ENCODE measurements at places on chromosomes 5 and 9.

- no peak for DNase-seq
These were observed 7.1 kb upstream of the PTGES start for GRCh38 chr9:129759804-129760502.

DNA sequence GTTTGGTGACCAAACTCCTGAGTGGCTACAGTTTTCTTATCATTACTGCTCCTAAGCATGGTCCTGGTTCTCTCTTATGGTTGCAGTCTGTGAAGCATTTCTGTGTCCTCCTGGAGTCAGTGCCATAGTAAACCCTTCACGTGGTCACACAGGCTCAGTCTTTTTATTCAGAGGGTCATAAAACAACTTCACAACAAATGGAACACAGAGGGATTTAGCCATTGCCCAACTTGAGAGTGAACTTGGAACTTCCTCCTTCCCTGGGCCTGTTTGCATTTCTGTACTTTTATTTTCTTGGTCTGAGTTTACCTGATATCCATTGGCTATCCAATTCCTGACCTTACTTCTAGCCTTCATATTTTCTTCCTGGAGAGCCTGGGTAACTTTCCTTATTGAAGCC lies 144.9 kb downstream of the CCDC192 start:
- no peak for DNase-seq

DNA sequence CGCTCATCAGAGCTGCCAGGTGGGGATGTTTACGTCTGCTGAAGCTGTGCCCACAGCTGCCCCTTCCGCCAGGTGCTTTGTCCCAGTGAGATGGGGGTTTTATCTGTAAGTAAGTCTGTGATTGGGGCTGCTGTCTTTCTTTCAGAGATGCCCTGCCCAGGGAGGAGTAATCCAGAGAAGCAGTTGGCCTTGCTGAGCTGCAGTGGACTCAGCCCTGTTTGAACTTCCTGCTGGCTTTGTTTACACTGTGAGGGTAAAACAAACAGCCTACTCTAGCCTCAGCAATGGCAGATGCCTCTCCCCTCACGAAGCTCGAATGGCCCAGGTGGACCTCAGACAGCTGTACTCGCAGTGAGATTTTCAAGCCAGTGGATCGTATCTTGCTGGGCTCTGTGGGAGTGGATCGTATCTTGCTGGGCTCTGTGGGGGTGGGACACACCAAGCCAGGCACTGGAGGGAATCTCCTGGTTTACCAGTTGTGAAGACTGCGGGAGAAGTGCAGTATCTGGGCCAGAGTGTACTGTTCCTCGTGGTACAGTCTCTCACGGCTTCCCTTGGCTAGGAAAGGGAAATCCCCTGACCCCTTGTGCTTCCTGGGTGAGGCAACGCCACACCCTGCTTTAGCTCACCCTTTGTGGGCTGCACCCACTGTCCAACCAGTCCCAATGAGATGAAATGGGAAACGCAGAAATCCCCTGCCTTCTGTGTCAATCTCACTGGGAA lies 530.1 kb upstream of the DMAC1 start:
- DNase-seq, result no peak

DNA sequence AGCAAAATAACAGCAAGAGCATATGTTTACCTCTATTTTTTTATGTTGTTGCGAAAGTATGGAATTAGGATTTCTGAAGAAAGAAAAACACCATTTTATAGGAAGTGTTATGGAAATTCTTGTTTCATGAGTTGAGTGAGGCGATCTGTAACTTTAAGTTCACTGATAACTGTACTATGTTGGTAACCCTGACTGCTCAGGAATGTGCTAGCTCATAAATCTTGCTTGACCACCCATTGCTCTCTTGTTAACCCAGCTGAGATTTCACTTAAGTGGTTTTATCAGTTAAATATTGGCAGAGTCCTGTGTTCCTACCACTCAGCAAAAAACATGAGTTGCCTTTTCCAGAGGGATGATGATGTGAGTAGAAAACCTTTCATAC lies 91.1 kb upstream of the STARD4 start:
- DNase-seq, result no peak

DNA sequence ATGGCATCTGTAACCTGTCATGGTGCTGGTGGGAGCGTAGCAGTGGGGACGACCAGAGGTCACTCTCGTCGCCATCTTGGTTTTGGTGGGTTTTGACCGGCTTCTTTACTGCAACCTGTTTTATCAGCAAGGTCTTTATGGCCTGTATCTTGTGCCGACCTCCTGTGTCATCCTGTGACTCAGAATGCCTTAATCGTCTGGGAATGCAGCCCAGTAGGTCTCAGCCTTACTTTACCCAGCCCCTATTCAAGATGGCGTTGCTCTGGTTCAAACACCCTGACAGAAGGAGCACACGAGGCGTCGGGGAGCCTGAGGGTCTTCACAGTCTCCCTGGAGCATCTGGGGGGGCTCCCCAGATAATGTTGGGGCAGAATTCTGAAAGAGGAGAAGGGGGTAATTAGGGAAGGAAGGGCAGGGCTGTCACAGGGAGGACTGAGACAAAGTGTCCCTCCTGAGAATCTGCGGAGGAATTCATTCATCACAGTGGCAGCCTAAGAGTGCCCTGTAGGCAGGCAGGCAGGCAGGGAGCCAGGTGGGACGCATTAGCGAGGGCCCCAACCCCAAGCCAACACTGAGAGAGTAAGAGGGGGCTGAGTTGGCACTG lies 21.3 kb upstream of the NCS1 start:
- DNase-seq, result no peak

- DNase-seq, result peak; percentile 59
These were observed 127.7 kb downstream of the RGS3 start for GRCh38 chr9:113590991-113591898.

DNA sequence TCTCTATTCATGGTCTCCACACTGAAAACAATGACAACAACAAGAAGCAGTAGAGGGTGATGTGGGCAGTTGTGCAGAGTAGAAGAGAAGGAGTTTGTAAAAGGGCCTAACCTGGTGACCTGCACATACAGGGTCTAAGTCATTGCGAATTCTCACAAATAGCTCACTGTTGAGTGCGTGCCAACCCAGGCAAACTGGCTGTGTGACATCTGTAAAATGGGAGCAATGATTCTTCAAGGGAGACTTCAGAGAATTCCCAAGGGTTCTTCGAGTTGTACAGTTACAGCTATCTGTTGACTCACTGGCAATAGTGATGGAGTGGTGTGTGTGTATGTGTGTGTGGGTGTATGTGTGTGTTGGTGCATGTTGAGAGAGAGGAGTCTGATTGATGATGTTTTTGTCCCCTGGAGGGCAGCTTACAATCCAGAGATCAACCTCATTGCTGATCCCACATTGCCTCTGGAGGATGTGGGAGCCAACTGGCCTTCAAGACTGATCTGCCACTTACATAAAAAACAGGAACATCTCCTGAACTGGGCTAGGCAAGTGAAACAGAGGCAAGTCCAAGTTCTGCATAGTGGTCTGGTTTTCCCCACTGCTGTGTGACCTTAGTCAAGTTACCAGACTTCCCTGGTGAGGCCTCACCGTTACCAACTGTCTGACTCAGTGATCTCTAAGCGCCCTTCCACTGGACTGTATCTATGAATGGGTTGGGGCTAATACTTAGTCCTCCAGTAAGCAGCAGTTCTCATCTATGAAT lies 3.2 kb downstream of the FAT2 start:
- no peak for DNase-seq

- DNase-seq, result no peak
These were observed 45.2 kb downstream of the ABLIM3 start for GRCh38 chr5:149186506-149186905.

DNA sequence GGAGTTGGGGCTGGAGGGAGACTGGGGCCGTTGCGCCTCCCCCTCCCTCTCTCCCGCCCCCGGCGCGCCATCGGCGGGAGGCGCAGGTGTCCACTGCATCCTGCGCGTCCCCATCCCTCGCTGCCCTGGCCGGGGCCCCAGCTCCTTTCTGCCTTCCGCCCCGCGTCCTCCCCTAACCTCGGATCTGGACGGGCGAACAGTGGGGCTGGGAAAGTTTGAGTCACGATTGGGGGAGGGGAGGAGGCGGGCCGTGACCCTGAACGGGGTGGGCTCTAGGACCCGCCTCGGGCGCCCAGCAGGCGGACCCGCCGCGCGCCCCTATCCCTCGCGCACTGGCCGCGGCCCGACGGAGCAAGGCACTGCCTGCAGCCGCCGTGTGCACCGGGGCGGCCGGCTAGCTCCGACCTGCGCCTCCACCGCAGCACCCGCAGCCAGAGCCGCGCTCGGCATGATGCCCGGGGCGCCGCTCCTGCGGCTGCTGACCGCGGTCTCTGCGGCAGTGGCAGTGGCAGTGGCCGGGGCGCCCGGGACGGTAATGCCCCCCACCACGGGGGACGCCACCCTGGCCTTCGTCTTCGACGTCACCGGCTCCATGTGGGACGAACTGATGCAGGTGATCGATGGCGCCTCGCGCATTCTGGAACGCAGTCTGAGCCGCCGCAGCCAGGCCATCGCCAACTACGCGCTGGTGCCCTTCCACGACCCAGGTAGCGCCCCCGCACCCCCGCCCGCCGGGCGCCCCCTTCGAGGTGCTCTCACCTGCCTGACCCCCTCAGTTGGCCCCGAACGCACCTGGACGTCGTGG lies at the start of gene HMCN2:
HMCN2 (plus strand) TSS at position 330 of the 805 bp plus-strand sequence; CDS start at position 449, 119 bp downstream.
- DNase-seq, result no peak

DNA sequence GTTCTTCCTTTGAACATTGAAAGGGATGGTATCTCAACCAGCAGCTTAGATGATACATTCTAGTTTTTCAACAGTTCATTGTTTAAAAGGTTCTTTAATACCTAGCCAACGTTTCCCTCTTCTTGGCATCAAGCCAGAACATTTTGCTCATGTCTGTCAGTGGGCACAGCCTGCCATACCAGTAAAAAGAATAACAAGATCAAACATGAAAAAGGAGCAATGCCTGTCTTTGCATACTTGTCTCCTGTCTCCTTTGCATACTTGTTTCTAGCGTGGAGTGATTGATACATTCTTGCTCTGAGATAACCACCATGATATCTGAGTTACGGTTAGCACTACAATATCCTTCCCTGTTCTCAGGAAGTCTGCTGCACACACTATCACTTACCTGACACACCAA lies 248.6 kb upstream of the DAPK1 start:
- DNase-seq, result no peak

- no peak for DNase-seq
These were observed 31.4 kb downstream of the RXRA start for GRCh38 chr9:134357631-134358025.

GRCh38 chr5:137234973-137235943 lies 263.9 kb downstream of the SPOCK1 start:
- DNase-seq, result no peak

DNA sequence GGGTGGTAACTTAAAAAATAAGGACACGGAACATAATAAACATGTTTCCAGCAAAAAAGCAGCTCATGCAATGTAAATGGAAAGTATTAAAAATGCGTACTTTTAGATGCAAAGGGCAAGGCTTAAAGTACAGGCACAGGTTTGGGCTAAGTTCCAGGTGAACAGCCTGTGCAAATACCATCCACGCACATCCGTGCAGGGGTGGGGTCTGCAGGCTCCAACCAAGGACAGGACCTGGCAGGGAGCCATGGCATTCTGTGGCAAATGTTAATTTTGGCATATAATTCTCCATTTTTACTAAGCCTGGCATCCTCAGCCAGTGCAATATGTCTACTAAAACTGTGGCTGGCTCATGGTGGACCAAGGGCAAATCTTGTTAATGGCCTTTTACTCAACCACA lies 365.8 kb upstream of the DAP start:
- DNase-seq, result no peak

- DNase-seq, result no peak
These were observed 1842.5 kb upstream of the CDH9 start for GRCh38 chr5:28880936-28881335.

- DNase-seq, result no peak
These were observed 133.0 kb upstream of the PPP1R26 start for GRCh38 chr9:135346438-135347050.

GRCh38 chr5:54728588-54728915 lies 211.0 kb downstream of the SNX18 start:
- no peak for DNase-seq

DNA sequence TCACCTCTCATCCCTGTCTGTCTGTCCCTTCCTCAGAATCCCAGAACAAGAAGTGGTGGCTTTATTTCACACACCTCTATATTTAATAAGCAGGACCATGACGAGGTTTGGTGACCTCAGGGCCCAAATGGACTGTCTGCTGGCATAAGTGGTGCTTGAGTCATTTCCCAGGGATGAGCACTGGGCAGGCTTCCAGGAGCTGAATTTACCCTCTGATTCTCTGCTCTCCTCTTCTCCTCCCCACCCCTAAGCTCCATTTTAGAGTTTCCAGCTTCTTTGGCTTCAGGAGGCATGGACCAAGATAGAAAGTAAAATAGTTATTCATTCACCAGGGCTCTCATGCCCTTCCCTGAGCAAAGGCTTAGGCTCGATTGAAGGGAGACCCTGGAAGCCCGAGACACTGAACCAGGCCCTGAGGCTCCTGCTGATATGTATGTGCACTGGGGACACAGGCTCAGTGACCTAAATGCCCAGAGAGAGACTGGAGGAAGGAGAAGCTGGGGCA lies 69.1 kb downstream of the PPARGC1B start:
- no peak for DNase-seq

DNA sequence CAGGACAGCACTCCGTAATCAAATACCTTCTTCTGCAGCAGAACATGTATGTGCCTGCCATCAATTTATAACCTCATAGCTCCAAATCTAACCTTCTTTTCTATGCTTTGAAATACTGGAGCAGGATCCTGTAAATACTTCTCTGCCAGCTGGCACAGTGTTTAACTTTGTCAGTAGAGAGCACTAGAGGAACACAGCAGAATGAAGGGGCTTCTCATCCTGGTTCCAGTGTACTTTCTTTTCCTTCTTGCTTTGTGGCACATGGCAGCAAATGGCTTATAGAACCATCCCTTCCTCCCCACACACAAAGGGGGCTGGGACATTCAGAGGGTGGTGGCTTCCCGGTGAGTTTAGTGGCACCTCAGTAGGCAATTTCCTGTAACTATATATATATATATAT lies 3.8 kb upstream of the FBXW11 start:
- DNase-seq, result no peak

DNA sequence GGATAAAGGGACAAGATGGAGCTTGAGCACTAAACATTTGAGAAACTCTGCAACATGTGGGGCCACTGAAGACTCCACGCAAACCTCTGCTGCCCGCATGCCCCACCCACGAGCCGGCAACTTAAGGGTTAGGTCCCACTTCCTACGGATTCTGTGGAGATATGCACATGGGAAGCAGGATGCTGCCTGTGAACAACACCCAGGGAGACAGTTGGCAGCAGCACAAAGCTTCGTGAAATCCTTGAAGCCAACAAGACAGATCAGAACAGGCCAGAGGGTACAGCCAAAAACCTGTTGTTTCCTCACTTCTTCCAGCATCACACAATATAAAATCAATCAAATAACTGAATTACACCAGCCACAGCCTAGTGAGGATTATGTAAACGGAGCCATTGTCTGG lies 270.4 kb downstream of the ENC1 start:
- no peak for DNase-seq

- DNase-seq, result peak; percentile 60
These were observed 177.5 kb upstream of the PPP2R2B start for GRCh38 chr5:147055850-147056566.

DNA sequence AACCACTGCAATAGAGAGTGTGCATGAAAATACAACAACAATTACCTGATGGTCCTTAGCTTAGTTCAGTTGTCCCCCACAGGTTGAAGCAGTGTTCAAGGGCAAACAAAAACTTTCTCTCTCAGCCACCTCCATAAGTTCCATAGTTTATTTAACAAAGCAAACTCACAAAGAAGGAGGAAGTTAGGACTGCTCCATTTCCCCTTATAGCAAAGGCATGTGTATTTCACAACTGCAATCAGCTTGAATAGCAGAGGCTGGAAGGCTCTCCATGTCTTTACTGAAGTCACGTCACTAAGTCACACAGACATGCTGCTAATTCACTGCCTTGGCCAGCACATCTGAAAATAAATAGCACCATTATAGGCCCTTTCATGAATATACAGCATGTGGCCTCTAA lies 43.3 kb downstream of the DOCK8 start:
- DNase-seq, result no peak

GRCh38 chr5:159995907-159996306 lies 13.0 kb upstream of the TTC1 start:
- no peak for DNase-seq

Data from hippocampal formation (tissue), 2 donors.